ENCODE measurements at places on chromosomes 12 and 14.

- no peak for DNase-seq
Observed at GRCh38 chr14:104350463-104351185, 212.2 kb downstream of the KIF26A start.

GRCh38 chr12:94178882-94179281 lies 30.5 kb downstream of the PLXNC1 start:
- no peak for DNase-seq

DNA sequence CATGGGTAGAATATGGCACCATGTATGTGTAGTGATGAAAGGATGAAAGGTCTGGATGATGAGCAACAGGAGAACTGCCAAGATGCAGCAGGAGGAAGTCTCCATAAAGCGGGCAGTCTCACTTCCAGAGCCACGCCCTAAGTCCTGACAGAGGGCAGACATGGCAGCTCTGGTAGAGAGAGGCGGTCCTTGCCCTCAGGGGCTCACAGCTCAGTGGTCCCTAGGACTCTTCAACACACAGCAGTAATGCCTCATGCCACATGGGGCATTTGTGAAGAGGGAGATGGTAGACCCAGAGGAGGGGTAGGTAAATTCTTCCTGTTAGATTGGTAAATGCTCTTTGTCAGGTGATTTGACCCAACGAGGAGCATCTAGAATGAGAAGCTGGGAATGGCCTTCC lies 1088.4 kb downstream of the BCL11B start:
- DNase-seq, result no peak

- no peak for DNase-seq
Observed at GRCh38 chr12:69821032-69821455, 4.0 kb upstream of the MYRFL start.

GRCh38 chr12:124651516-124652273 lies 84.3 kb upstream of the NCOR2 start:
- DNase-seq, result no peak

- no peak for DNase-seq
Observed at GRCh38 chr14:94045563-94046345, 19.6 kb downstream of the OTUB2 start.

All from cerebellar nuclear complex (tissue), 1 donor.